ENCODE measurements at places on chromosomes 16 and 17. TPM values are rescaled to one million over a fixed set of nuclear protein-coding genes. Genes with fewer than 3 reads are reported as not detected.

DNA sequence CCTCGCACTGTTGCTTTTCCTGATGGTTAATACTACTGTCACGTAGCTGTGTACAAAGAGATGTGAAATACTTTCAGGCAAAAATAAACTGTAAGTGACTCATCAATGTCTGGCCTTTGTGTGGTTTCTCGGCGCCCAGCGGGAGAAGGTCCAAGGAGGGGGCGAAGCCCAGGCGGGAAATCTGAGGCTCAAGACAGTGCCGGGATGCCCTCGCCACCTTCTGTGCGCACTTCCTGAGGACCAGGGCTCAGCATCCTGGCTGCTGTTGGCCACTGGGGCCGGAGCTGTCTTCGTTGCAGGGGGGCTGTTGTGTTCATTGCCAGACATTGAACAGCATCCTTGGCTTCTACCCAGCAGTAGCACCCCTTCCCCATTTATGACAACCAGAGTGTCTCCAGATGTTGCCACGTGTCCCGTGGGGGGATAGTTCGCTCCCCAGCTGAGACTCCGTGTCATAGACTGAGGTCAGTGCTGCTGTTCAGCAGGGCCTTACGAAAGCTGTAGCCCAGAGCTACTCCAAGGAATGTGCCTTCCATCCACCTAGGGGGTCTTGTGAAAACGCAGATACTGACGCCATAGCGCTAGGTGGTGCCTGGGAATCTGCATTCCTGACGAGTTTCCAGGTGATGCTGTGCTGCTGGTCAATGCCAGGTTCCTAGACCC lies 67.3 kb upstream of the PLCG2 start:
- DNase-seq = no peak

DNA sequence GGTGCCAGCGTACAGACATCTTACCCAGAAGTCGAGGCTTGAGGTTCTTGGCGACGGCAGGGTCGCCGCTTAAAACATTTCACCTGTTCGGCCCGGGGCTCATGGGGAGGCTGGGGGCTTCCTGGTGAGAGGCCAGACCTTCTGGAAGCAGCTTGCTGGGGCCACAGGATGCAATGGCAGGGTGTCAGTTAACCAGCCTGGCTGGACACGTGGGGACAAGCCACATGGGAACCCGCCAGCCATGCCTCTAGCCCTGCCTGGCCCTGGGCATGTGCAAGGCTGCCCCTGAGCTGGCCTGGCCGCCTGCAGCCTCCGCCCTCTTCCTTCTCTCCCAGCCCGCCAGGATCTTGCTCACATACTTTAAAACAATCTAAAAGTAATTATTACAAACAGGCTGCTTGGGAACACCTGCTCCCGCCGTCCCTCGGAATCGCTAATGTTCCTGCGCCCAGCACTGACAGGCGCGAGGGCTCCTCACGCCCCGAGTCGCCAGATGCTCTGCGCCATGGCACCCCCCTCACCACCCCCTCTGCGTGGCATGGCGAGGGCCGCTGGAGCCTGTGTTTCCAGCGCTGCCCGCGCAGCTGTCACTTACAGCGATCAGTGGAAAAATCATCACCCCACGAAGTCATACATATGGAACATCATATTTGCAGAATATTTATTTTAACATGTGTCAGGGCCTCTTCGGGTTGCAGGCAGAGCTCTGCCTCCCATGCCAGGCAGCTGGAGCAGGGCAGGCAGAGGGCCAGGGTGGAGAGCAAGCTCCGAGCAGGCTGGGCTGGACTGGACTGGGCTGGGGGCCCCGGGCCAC lies 188.7 kb upstream of the GSE1 start:
- DNase-seq = peak; percentile 6

- DNase-seq = peak; percentile 63
Observed at GRCh38 chr16:53892155-53892554, 188.2 kb downstream of the FTO start.

DNA sequence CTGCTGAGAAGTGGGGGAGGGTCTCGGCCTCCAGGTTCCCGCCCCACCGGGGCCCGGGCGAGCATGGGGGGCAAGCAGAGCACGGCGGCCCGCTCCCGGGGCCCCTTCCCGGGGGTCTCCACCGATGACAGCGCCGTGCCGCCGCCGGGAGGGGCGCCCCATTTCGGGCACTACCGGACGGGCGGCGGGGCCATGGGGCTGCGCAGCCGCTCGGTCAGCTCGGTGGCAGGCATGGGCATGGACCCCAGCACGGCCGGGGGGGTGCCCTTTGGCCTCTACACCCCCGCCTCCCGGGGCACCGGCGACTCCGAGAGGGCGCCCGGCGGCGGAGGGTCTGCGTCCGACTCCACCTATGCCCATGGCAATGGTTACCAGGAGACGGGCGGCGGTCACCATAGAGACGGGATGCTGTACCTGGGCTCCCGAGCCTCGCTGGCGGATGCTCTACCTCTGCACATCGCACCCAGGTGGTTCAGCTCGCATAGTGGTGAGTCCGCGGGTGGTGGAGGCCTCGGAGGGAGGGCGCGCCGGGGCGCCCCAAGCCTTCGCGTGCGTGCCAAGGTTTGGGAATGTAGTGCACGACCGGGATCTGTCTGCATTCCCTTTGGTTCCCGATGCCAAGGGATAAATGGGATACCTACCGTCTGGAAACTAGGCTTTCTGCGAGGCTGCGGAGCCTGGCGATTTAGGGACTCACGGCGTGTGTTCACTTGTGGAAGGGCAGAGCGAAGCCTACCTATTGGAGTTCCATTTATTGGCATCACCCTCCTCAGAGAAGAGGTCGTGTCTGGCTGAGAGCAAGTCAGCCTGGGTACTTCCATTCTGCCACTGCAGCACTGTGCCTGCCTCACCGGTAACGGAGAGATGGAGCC lies 1.0 kb downstream of the ZNRF1 start:
- DNase-seq = peak; percentile 79

DNA sequence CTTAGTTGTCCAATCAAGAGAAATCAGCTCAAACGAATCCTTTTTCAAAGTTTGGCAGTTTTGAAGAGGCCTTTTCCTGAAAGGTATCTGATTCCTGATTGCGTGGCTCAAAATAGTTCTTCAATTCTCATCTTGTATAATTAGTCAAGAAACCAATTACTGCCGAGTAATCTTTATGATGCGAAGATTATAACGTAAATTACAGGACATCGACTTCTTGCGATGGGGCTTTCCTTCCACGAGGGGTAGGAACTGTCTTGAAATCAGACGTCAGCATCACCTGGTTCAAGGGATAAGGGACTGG lies 644 bp upstream of the ARL2BP start:
- DNase-seq = no peak

GRCh38 chr17:5706577-5707210 lies 122.4 kb upstream of the NLRP1 start:
- peak; percentile 72 for DNase-seq

- no peak for DNase-seq
Observed at GRCh38 chr16:70634861-70635260, 11.5 kb upstream of the IL34 start.

DNA sequence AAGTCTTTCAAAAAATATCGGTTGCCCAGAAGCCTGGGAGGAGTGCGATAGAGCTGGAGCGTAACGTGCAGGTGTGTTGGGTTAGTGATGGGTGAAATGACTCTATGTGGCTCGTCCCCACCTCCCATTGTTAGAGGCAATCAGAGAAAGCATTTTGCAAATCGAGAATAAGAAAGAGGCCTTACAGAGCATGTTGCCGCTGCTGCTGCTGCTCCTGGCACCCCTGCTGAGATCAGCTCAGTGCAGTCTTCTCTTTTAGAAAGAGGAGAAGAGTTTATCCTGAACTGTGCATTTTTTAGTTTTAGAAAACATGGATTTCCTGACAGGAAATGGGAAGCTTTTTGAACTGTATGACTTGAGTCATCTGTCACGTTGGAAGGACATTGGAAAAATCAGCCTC lies 774.5 kb upstream of the RBFOX1 start:
- DNase-seq = no peak

- peak; percentile 58 for DNase-seq
Observed at GRCh38 chr17:55348749-55349354, 72.8 kb downstream of the MMD start.

DNA sequence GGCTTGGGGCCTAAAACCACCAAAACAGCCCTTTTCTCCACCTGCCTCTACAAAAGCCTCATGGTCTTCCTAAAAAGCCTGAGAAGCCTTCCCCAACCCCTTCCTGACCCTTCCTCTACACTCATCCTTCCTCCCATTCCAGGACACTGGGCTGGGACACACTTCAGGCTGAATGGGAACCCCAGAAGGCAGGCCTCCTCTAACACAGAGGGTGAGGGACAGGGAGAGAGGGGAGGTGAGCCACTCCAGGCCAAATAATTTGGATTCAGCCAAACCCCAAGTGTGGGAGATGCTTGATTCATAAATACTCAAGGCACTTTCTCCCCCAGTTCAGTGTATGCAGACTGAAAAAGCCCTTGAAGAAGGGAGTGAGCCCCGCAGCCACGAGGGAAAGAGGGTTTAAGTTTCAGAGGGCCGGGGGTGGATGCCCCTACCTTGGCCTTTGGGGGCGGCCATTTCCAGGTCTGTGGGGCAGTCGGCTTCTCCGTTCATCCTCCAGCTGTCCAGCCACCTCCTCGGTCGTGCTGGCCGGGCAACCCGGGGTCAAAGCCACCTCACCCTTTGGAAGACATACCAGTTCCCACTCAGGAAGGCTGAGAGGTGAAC lies 1.6 kb downstream of the UBTF start:
- no peak for DNase-seq

- DNase-seq = peak; percentile 65
Observed at GRCh38 chr16:84754353-84754856, 54.6 kb downstream of the USP10 start.

The SBK1 gene
- 2.9 TPM for total RNA-seq

The CDRT15L2 gene
- not detected for total RNA-seq

The WSCD1 gene
- 0.53 TPM for total RNA-seq

The MMP28 gene
- total RNA-seq = not detected

Measured in activated CD4-positive, alpha-beta memory T cell treated with anti-CD3 and anti-CD28 coated beads for 36 hours (primary cell).